ENCODE measurements at places on chromosomes 12 and 14.

DNA sequence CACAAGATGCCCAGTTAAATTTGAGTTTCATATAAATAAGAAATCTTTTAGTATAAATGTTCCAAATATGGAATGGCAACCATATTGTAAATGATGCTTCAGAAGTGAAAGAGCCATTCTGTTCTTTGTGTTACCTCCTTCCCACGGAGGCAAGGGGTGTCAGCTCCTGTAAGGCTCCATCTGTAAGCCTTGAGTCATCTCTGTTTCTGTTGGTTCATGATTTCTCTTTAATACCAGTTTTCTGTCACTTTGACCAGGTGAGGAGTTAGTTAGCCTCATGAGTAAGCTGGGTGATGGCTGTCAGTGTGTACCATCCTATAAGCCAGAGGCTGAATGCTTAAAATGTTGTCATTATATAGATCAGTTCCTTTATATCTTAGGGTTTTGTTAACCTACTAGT lies 61.9 kb downstream of the TMEM30B start:
- no peak for DNase-seq

DNA sequence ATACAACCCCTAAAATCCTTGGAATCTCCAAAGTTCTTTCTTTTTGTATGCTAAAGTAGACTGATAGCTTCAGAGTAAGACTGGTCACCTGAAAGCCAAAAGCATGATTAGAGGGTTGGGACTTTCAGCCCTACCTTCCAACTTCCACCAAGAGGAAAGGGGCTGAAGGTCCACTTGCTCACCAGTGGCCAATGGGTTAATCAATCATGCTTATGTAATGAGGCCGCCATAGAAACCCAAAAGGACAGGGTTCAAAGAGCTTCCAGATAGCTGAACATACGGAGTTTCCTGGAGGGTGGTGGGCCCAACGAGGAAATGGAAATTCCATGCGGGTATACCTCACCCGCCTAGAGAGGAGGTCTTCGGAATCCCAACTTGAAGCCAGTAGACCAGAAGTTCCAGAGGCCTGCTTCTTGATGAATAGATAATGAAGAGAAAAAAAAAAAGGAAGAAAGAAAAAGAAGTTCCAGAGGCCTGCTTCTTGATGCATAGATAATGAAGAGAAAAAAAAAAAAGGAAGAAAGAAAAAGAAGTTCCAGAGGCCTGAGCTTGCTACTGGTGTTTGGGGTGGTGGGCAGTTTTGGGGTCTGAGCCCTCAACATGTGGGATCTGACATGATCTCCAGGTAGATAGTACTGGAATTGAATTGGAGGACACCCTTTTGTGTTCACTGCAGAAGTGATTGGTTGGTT lies 11.2 kb upstream of the BTG1 start:
- no peak for DNase-seq

- DNase-seq: no peak
Observed at GRCh38 chr14:55847766-55848165, 267.8 kb downstream of the KTN1 start.

DNA sequence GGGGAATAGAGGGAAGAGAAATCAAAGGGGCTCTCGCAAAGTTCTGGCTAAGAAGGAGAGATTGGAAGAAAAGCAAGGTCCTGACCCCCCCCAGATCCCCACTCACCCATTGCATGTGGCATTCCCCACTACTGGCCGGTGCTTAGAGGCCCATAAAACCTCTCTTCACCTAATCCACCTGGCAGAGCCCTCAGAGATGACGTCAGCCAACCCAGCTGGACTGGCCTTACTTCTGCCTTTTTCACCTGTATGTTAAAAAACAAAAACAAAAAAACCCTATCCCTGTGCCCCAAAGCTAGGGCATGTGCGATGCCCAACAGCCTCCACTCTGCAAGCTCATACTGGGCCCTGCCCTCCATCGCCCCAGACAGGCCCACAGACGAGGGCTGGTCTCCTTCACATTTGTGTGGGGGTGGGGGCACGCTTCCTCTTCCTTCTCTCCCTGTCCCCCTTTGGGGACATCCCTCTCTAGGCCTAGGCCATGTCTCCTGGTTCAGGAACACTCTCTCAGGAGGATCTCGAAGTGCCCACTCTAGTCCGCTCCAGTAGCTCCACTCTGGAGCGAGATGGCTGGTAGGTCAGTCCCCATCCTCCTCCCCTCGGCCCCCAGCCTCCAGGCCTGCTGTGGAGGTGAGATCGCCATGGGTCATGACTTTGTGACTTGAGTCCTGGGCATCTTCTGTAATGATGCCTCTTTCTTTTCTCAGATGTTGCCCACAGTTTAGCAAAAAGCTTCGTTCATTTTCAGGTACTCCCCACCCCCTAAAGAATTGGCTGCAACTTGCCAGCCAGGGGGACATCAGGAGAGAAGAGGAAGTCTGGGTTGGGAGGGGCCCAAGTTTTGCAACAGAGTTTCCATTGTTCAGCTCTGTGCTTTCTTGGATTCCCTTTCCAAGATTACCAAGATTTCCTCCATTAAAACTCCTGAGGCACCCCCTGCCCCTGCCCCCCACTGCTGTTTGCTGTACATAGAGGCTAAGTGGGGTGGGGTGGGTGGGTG lies 37.0 kb downstream of the FIGNL2 start:
- no peak for DNase-seq

- DNase-seq: no peak
Observed at GRCh38 chr12:102504871-102505270, 24.5 kb upstream of the IGF1 start.

GRCh38 chr14:104157016-104157928 lies 18.9 kb downstream of the KIF26A start:
- DNase-seq: no peak

DNA sequence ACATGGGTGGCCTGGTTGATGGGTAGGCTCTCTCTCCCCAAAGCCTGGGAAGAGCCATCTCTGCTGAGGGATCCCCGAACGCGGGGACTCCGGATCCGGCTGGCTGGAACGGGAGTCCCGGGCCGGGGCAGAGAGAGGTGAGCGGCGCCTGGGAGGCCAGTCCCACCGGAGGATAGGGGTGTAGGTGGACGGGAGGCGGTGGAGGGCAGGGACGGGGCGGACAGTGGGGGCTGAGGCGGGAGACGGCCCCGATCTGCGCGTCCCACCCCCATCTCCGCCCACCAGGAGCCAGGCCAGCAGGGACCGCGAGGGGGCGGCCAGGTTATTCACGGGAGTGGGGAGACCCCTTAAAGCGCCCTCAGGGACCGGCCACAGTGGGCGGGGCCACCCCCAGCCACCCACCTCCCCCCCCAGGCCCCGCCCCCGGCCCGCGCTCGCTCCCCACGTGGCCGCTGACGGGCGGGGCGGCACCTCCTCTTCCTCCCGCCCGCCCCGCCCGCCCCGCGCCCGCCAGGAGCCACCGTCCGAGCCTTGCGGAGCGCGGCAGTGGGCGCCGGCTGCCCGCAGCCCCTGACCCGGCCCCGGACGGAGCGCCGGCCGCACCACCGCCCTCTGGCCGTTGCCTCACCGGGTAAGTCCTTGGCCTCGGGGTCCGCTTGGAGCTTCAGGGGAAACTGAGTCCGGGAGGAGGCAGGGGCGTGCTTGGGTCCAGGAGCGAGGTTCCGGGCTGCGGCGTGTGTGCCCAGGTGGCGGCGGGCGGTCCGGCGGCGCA lies at the start of gene INF2:
INF2 (plus strand) TSS at position 510 of the 772 bp plus-strand sequence. CDS start 11,748 bp downstream, outside the sequence.
- DNase-seq: peak; percentile 84

- no peak for DNase-seq
Observed at GRCh38 chr12:58584880-58585279, 335.4 kb downstream of the LRIG3 start.

DNA sequence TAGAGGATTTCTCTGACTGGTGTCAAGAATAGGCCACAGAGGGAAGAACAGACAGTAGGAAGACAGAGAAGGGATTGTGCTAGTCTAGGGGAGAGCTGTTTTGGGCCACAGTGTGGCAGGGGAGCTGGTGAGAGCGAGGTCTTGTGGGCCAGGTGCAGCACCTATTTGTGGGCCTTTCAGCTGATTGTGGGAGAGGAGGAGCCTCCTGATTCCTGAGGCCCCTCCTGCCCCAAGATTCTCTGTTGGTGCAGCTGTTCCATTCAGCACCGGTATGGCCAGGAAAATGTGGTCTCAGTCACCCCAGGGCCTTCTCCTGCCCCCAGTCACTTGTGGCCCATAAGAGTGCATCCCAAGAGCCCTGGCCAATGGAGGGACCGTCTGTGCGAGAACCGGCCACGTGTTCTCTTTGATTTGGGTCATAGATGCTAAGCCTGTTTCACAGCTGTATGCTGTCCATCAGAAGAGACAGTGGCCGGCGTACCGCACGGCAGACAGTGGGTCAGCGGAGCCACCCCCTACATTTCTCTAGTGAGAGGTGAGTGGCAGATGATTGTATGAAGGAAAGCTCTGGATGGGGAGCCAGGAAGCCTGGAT lies 27.7 kb downstream of the TPCN1 start:
- no peak for DNase-seq

GRCh38 chr12:131525795-131526508 lies 184.9 kb upstream of the SFSWAP start:
- DNase-seq: no peak

DNA sequence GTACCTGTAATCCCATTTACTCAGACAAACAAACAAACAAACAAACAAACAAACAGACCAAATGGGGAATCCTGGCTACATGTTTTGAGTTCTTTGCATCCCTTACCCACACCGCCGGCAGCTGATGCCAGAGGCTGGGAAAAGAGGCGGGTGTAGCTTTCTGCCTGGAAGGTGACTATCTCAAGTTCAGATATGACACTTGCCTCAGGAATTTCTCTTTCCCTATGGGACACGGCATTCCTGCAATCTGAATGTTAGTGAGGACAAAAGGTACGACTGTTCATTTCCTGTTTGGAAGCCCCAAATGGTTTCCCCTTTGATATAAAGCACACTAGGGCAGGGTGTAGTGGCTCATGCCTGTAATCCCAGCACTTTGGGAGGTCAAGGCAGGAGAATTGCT lies 2.9 kb downstream of the MYL2 start:
- no peak for DNase-seq

- peak; percentile 95 for DNase-seq
Observed at GRCh38 chr12:114668151-114668885, 15.7 kb downstream of the TBX3 start.

DNA sequence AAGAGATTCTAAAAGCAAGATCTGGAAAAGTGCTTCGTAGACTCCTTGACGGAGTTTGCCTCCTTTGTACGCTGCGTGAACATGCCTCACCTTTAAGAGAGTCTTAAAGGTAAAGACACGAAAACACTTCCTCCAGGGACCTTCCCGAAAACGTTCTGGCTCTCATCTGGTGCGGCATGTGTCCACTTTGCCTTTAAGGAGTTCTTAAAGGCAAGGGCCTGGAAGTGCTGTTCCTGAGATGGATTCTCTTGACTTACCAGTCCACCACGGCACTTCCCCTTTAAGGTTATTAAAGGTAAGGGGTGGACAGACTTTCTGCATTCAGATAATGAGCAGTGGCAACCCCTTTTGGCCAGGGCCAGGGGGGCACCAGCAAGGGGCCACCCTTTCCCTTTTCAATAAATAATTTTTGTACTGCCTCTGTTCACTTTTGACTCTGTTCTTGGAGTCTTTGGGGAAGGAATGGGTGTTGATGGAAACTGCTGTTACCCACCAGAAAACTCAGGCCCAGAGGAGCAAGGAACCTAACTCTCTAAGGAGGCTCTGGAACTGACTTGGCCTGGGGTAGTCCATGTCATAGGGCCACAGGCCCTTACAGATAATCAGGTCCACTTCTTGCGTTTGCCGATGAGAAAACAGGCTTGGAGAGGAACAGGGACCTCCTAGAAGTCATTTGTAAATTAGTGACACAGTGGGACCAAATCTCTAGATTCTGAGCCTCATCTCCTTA lies 4.4 kb downstream of the REM2 start:
- DNase-seq: peak; percentile 76

GRCh38 chr12:45498645-45499044 lies 230.9 kb upstream of the ARID2 start:
- DNase-seq: no peak

DNA sequence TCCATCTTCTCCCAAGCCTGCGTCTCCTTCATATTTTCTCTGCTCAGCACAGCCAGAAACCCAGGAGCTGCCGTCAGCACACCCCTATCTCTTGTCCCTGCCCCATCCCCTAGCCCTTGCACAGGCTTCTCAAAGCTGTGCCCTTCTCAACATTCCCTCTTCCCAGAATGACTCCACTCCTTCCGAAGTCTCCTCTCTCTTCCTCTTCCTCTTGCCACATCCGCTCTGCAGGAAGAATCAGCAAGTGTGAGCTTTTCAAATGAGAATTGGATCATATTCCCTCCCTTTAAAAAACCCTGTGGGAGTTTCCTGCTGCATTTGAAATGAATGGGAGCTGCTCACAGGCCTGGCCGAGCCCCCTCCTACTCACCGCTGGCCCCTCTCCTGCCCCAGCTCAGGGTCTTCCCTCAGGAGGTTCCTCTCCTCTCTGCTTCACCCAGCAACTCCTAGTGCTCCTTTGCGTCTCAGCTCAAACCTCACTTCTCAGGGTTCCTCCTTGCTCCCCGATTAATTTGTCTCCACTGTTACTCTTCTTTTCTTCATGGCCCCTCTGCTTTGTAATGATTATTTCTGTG lies 528.5 kb upstream of the CCDC196 start:
- DNase-seq: no peak

DNA sequence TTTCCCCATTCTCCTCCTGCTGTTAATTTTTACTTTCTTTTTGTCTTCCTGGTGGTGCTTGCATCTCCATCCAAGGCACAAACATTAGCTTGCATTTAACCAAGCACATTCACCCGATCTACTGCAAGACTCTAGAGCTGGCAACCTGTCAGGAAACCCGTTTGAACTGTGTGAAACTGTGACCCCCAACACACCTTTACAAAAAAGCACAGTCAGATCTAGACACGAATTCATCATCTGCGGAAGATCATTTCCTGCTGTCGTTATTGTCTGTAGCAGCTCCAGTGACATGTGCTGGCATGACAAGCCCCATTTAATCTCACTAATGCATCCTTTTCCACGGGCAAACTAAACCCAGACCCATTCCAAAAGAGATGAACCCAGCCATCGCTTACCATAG lies 340.5 kb downstream of the VRK1 start:
- DNase-seq: no peak

DNA sequence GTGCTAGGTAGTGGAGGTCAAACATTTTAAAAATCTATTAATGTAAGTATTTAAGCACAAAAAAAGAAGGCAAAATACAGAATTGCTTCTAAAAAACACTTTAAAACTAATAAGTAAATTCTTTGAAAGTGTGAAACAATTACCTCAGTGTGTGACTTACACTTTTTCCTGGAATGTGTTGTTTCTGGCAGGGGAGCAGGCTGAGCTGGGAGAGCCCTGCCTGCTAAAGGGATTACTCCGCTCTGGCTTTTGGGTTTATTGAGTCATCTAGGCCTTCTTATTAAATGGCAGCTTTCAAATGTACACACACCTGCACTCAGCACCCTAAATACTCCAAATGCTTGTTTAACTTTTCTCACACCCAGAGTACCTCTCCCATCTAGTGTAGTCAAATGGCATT lies 279.8 kb downstream of the AKAP6 start:
- DNase-seq: no peak

GRCh38 chr12:117778656-117779055 lies 190.1 kb downstream of the KSR2 start:
- no peak for DNase-seq
